ENCODE measurements at places on chromosomes 1 and 21.

DNA sequence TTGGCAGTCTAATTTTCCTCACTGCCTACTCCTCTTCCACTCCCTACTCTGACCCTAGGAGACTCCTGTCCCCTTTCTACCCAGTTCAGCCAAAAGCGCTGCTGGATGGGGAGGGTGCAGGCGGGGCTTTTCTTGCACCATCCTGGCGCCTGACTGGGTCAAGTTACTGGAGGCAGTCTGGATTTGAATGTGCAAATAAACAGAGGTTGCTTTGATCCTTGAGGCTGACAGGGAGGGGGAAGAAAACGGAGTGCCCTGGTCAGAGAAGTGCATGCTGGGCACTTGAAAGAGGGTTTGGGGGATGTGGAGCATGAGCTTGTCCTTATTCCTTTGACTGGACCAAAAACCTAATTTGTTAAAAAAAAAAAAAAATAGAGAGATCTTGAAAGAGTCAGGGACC lies 76.8 kb upstream of the SOX13 start:
- DNase-seq = peak; percentile 86

DNA sequence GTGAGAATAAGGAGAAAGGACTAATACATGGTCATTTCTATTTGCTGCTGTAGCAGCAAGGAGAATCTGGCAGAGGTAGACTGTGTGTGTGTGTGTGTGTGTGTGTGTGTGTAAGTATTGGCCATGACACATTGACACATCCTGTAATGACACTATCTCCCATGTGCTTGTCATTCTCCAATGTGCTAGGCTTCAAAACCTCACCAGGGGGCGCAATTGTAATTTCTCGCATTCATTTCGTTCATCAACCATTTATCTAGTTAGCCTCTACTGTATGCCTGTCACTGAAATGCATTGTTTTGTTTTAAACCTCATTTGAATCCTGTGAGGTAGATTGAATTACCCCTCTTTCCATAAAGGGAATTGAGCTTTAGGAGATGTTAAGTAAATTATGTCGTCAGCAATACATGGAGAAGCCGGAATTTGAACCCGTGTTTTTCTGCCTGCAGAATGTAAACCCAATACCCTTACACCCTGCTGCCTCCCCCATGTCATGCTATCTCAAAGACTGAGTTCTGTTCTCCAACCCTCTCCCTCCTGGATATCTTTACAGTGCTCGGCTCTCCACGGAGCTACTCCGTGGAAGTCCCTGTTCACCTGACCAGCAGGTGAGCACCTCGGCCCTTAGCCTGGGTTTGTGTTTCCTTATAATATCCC lies 100.8 kb downstream of the UCK2 start:
- DNase-seq = peak; percentile 31

DNA sequence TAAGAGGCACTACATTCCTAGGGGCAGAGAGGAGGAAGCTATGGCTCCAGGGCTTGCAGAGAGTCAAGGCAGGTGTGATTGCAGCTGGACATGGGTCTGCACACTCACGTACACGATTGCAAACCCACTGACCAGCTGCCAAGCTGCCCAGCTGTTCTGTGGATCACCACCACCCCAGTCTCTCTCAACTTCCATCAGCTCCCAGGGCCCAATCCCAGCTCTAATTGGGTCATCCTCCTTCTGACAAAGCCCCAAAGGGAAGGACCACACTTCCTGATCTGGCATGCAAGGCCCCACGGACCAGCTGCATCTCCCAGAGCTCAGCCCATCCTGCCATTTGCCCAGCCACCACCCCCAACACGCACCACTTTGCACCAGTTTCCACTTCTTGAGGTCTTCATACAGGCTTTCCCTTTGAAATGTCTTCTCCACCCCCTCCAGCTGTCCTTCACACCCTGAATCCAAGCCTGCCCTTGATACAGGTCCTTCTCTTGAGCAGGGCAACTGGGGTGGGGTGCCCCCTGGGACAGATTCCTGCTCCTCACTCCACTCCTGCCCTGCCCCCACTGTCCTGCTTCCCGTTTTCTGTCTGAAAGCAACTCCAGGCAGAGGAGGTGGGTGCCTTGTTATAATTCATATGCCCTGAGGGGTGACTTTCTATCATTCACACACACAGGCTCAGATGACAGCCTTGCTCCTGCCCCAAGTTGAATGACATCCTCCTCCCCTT lies 179.4 kb upstream of the EDN2 start:
- no peak for DNase-seq

GRCh38 chr1:195608883-195609282 lies 999.4 kb downstream of the KCNT2 start:
- no peak for DNase-seq

DNA sequence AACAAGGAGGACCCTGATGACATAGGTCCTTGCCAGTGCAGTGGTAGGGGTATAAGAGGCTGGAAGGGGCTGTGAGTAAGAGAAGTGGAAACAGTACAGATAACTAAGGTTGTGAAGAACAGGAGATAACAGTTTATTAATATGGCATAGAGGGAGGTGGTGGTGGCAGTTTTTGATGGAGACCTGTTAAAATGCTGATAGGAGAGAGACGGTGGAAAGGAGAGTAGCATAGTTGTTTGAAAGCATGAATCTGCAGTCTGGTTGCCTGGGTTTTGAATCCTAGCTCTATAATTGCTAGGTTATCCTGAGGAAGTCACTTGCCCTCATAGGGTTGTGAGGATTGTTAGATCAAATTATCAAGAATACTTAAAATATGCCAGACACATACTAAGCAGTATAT lies 19.4 kb downstream of the LRRC41 start:
- no peak for DNase-seq

DNA sequence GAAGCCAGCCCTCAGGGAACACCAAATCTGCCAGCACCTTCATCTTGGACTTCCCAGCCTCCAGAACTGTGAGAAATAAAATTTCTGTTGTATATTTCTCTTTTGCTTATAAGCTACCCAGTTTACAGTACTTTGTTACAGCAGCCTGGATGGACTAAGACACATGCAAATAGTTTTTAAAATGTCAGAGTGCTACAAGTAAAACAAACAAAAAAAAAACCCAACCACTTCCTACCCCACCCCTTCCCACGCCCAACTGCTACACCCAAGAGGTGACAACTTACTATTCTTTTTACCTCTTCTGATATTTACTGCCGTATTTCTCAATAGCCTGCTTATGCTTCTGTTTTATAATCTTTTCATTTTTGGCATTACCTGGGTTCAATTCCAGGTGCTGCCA lies 8.6 kb upstream of the SPSB1 start:
- no peak for DNase-seq

DNA sequence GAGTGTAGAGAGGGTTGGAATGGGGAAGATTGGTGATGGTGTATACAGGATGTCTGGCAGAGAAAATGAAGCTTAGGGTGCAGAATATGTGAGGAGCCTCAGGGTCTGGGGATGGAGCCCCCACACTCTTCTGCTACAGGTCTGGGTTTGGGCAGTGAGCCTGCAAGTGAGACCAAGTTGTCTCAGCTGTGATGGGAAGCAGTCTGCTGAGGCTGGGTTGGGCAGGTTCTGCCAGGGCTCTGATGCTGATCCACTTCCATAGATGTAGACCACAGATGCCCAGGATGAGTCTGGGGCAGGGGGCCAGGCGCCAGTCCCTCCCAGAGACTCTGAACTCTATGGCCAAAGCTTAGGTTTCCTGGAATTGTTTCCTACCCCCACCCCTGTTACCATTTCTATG lies 516.9 kb downstream of the PTPRU start:
- peak; percentile 4 for DNase-seq

DNA sequence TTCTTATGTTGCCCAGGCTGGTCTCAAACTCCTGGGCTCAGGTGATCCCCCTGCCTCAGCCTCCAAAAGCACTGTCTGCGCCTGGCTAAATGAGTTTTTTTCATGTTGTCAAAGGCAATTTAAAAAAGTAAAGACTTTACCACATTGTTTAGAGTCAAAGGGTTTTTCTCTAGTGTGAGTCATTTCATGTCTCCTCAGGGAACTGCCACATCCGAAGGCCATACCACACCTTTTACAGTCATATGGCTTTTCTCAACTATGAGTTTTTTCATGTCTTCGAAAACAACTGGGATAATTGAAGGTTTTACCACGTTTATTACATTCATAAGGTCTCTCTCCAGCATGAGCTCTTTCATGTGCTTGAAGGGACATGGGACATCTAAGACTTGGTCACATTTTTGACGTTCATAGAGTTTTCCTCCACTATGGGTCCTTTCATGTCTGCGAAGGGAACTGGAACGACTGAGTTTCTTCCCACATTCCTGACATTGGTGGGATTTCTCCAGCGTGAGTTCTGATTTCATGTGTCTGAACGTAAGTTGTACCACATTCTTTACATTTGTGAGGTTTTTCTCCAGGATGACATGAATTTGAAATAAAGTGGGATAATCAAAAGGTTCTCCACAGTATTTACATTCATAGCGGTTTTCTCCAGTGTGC lies 65.6 kb downstream of the UCHL5 start:
- no peak for DNase-seq

- no peak for DNase-seq
These were observed 12.8 kb upstream of the GALNT2 start for GRCh38 chr1:230054092-230054749.

DNA sequence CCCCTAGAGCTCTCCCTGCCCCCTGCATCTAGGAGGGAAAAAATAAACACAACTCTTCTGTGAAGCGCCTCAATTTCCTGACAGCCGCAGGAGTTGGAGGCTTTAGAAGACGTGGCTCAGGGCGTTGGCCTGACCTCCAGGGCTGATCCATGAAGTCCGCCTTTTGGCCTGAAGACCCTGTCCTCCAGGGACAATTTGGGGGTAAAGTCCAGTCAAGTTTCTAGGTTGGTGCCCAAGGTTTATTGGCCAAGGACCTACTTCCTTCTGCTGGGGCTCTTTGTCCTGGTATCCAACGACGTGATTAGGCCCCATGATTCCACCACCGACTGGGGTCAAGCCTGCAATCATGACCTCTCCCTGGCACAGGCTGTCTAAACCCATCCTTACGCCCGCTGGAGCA lies 54.9 kb downstream of the PTPRF start:
- no peak for DNase-seq

GRCh38 chr1:238530209-238530851 lies 639.6 kb upstream of the ZP4 start:
- DNase-seq = no peak

DNA sequence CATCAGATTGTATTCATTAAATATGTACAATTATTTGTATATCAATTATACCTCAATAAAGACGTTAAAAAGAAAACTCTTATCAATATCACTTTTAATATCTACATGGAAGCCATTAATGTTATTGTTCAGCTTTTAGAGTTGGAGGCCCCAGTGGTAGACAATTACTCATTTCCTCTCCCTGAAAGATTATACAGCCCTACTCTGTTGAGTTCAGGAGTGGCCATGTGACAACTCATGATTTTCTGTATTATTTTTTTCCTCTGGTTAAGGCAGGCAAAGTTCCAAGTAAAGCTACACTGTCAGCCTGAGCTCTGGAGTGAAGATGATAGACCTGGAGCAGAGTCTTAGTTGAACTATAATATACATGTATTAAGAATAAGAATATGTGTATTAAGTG lies 247.9 kb upstream of the B3GALT2 start:
- no peak for DNase-seq

DNA sequence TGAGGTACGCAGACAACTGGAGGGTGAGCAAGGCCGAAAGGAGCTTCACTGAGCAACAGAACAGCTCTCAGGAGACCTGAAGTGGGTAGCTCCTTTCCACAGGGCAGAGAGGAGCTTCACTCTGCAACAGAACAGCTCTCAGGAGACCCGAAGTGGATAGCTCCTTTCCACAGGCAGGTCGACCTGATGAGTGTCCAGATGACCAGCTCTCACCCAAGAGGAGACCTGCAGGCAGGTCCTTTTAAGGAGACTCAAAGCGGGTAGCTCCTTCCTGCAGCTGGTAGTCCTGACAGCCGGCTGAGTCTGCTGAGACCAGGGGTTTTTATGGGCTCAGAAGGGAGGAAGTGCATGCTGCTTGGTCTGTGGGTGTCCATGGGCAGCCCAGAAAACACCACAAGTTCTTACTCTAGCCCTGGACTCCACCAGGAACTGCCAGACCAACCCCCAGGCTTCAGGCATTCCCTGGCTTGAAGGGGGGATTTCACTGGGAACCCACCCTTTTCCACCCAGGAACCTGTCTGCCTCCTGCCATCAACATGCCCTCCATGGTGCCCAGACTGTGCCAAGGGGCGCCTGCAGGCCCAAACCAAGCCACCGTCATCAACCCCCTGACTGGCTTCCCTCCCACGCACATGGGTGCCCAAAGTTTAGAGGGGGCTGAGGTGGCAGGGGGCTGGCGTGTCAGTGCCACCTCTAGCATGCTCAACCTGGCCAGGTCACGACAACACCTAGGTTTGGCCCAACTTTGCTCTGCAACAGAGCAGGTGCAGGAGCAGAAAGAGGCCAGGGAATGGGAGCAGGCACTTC lies 43.6 kb downstream of the ZBTB8OS start:
- DNase-seq = peak; percentile 27

DNA sequence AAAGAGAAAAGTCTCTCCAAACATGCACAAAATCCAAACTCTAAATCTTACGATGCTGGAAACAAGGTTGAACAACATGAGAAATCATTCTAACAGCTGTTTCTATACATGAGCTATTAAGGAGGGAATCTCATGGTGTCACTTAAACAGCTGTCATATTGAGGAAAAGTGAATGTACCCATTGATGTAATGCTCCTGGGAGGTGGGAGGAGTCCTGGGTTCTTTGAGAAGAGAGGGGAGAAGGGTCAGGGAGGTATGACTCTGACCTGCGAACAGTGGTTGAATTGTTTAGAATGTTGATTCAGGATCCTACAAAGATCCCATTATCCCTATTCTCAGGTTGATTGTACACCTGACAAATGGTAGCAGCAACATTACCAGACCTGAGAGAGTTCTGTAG lies 49.3 kb downstream of the ZC3H11B start:
- DNase-seq = no peak

- no peak for DNase-seq
These were observed 110.7 kb downstream of the TGFBR3 start for GRCh38 chr1:91775227-91775626.

- DNase-seq = no peak
These were observed 2.7 kb upstream of the NHLH1 start for GRCh38 chr1:160363951-160364735.

DNA sequence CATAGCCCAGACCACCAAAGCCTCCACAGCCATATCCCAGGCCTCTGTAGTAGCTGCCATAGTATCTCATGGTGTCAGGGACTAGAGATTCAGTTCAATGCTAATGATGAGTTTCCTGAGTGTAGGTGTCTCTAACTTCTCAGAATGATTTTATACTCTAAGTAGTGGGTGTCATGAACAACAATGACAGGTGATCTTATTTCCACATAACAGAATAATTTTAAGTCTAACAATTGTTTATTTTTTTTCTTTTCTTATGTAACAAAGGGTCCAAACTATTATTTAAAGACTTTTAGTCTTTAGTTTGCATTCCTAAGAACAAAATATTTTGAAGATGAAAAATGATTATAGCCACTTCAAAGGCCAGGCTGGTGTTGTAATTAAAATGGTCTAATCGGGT lies at the start of gene KRTAP19-6:
Gene KRTAP19-6 (minus strand): TSS at position 101 of the 400 bp plus-strand sequence. CDS start 31 bp downstream, at position 70.
- DNase-seq = no peak

DNA sequence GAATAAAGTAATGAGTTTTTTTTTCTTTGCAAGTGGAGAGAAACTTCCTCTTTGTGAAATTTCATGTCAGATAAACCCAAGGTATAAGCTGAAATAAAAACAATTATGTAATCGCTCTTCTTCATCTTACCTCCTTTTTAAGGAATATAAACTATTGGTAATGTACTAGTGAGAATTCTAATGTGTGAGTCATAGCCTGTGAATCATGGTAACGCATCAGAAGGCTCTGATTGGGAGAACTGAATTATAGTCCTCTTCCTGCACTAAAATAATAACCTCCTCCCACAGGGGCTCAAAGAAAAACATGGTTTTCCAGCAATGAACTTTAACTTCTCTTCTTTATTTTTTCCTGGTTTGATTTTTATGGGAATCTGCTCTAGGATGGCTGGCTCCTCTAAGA lies 57.1 kb upstream of the COX20 start:
- DNase-seq = no peak

GRCh38 chr1:89906088-89906487 lies 85.3 kb downstream of the LRRC8D start:
- no peak for DNase-seq
